Immature natural killer cell (primary cell): ENCODE measurements at places on chromosomes 5 and 9.
A peak's percentile ranks its signal among the peaks of the same experiment; 100 is the strongest.

DNA sequence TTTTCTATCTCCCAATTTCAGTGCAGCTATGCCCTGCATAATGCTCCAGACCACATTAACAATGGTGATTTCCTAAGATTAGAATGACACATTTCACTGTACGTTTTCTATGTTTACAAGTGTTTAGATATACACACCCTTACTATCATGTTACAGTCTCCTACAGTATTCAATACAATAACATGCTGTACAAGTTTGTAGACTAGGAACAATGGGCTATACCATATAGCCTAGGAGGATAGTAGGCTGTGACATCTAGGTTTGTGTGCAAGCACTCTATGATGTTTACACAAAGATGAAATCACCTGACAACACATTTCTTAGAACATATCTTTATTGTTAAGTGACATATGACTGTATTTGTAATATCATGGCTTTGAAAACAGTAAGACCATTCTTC is 1435.6 kb upstream of the NUDT12 start:
- DNase-seq: no peak

- no peak for DNase-seq
Observed at GRCh38 chr5:111551161-111551560, 38.8 kb upstream of the STARD4 start.

- no peak for DNase-seq
Observed at GRCh38 chr9:37292896-37293295, 129.6 kb upstream of the GRHPR start.

- DNase-seq: no peak
Observed at GRCh38 chr9:27668280-27668679, 95.0 kb upstream of the C9orf72 start.

- no peak for DNase-seq
Observed at GRCh38 chr5:39201160-39201780, 18.1 kb downstream of the FYB1 start.

DNA sequence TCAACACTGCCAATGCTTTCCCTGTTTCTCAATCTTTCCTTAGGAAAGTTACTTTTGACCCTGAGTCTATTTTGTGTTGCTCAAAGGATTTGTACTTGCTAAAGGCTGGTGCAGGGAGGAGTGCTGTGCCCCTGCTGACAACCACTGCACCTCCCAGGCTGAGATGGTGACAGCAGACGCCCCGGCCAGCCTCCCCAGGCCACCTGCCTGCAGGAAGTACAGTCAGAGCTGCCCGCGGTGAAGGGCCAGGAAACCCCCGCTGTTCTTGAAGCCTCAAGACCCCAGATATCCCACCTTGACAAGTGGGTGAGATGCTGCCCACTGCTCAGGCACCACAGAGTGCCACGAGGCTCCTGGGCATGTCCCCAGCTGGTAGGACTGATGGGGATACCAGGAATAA is 44.2 kb upstream of the CKMT2 start:
- peak; percentile 15 for DNase-seq

DNA sequence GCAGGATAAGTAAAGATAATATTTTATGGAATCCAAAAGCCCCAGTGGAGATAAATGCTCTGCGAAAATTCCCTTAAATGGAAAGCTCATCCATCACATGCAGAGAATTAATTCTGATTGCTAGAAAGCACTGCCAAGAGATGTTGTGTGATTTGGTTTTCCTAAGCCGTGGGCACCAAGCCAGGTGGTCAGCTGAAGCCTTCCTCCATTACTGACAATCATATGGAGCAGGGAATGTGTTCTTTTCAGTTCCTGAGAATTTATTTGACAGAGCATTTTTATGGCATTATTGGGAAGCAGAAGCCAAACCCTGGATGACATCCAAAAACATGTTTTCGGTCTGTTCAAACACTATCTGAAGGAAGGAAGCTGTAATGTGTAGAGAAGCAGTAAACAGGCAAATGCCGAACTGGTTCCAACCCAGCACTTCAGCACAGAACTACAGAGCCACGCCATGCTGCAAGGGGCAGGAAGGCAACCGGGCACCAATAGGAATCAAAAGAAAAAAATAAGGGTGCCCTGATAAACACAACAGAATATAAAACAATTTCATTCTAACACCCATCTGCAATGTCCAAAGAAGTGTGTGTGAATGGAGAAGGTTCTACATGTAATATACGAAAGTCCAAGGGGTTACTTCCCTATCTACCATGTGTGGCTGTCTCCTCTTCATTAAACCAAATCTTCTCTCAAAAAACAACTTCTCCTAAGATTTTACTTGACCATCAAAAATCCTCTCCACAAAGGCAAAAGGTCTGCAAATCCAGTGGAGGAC is 12.3 kb downstream of the ARSB start:
- DNase-seq: no peak

DNA sequence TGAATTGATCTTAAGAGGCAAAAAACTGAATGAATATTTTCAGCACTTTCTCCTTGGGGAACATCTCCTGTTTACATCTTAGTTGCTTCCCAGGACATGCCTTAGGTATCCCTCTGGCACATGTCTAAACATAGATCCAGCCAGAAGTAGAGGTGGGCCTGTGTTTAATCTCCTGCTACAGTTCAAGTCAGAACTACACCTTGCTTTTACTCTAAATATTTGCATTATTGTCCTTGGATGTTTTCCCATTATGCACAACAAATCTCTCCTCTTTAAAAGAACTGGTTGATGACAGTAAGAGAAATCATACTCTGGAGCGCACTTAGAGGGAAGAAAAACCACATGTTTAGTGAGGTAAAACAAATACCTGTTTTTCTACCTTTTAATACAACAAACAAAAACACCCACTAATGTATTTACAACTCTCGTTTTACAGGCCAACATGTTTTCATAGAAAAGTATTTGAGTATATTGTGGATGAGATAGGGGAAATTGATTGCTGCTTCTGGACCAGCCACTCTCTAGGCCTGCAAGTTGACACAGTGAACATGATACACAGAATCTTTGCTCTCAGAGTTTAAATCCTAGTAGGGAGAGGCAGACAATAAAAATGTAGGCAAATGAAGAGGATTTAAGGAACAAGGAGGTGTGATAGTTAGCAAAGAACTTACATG is 32.3 kb downstream of the TNFAIP8 start:
- no peak for DNase-seq

GRCh38 chr9:25366906-25367305 is 311.3 kb downstream of the TUSC1 start:
- no peak for DNase-seq

- no peak for DNase-seq
Observed at GRCh38 chr5:62707131-62707530, 128.5 kb downstream of the LRRC70 start.

- no peak for DNase-seq
Observed at GRCh38 chr5:179403426-179404147, 58.3 kb upstream of the ADAMTS2 start.
